ENCODE measurements at places on chromosomes 2 and 18.
A peak's percentile ranks its signal among the peaks of the same experiment; 100 is the strongest.

DNA sequence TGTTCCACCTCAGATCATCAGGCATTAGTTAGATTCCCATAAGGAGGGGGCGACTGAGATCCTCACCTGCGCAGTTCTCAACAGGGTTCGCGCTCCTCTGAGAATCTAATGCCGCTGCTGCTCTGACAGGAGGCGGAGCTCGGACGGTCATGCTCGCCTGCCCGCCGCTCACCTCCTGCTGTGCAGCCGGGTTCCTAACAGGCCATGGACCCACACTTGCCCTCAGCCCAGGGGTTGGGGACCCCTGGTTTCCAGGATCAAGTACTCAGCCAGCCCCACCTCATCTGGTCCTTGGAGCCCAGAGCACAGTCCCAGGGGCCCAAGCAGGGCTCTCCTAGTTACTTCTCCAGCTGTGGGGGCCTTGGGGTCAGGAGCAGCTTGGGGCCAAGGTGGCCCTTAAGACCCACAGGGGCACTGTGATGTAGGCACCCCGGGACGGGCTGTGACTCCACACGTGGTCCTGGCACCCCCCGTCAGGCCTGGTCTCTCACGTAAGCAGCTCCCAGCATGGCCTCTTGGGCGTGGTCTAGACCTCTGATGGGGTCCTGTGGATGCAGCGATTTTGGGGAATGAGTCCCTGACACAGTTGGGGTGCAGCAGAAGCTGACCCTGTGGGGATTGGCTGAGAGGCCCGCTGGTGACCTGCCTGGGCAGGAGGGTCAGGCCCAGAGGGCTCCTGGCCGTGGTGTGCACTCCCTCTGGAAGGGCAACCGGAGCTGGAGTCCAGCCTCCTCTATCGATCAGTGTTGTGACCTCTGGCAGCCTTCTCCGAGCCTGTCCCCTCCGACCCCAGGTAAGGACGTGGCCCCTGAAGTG is 28.3 kb upstream of the OTOS start:
- DNase-seq: no peak

DNA sequence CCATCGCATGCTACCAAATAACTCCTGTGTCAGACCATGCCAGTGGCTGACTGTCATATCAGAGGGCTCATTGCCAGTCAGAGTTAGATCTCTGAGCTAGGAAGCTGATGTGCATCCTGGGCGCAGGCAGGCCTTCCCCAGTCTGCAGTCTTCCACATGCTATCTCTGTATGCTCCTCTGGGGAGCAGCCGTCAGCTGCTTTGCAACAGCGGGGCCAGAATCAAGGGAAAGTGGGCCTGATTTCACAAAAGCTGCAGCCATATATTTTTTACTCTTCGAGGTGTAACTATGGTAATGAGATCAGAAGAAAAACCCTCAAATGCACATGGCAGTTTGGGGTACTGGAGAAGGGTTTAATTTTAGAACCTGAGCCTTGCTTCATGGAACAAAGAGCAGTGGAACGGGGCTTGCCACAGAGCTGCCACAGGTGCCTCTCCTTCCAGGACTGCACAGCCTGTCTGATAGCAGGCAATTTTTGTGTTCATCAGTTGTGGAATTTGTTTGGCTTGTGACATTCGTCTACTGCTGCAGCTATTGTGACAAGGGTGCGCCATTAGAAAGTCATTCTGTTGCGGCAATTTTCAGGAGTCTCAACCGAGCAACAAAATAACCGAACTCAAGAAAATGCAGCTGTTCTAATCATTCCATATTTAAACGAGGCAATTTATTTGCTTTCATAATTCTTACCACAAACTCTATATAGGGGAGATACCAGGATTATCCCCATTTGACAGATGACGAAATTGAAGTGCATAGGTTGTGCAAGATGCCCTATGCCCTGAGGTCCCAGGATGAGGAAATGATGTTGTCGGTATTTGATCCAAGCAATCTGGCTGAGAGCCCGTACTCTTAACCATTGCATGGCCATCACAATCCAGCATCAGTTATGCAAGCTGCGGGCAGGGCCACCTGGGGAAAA is 109.6 kb upstream of the CYRIA start:
- DNase-seq: no peak

DNA sequence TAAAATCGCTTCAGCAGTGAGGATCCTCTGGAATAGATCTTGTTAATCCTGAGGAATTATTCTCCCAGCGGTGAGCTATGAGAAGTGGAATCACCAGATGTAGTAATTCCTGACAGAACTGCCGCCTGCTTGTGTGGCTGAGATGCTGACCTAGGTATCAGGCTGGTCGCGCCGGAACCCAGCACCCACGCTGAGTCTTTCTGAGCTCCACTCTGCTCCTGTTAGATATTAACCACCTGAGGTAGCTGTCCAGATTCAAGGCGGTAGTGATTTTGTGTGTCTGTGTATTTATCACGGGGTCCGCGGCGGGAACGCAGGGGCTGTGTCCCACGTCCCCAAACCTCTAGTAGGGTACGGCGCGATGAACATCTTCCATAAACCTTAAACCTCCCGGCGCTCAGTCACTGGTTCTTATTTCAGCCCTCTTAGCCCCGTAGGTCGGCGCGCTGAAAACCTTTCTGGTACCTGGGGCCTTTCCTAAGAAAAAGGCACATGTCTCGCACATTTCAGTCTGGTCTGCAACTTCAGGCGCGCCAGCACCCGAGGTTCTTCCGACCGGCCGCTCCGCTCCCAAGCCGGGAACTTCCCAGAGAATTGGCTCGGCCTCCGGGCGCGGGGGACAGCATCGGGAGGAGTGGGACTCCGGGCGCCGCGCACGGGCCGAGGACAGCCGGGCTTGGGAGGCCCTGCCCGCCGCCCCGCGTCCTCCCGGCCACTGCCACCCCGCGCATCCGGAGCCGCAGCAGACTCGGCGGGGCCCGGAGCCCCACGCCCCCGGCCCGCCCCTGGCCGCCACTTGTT is 542 bp upstream of the CNNM3 start:
- no peak for DNase-seq

- no peak for DNase-seq
These were observed 38.8 kb downstream of the DNER start for GRCh38 chr2:229675569-229675968.

DNA sequence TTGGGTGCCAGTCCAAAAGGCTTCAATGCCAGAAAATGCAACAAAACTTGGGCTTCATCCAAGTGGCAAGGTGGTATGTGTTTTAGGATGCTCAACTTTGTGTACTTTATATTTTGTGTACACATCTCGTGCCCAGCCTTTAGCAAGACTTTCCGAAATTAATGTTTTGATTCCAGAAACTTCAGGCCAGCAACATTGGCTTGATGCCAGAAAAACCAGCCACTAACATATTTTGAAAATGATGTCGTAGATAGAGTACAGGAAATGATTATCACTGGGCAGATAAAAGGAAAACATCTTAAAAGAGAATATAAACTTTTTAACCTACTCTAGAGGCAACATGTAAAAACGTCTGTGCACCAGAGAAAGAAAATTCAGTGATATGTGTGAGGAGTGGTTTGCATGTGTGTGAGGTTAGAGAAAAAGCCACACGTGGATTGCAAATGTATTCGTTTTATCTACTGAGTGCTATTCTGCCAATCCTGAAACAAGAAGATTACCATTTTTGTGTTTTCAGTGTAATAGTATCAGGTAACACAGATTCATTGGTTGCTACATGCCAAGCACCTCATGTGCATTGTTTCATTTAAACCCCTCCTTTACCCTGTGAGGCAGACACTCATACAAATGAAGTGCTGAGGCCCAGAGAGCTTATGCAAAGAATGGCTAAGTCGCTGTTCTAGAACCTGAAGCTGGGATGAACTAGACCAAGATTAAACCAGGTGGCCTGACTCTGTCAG is 264.8 kb downstream of the C1D start:
- peak; percentile 36 for DNase-seq

DNA sequence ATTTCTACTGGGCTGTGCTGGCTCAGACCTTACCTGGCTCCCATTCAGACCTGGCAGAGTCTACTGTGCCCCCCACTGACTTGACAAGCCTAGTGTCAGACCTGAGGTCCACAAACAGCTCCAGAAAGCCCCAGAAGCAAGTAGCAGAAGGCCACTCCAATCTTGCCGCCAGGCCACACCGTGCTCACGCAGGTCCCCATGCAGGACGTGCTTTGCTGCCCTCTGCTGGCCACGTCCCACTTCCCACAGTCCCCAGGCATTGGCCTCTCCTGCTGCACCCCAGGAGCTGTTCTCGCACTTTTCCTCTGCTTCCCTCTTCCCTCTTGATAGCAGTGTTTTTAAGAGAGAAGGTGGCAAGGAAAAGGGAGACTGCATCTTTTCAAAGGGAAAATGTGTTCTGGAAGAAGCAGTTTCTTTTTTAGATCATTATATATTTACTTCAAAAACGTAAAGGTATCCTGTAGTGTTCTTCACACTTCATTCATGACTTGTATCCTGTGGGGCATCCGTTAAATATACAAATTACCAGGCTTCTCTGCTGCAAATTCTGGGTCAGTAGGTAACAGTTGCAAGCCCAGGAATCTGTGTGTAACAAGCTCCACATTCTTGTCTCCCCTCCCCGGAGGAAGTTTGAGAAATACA is 81.4 kb upstream of the PAPOLG start:
- DNase-seq: peak; percentile 39

- DNase-seq: no peak
These were observed 63.9 kb downstream of the PARD6G start for GRCh38 chr18:80183273-80184050.
